Stimulated activated effector memory CD8-positive, alpha-beta T cell treated with anti-CD3 and anti-CD28 coated beads, Interleukin-12 subunit alpha, Interleukin-12 subunit beta, amount 100 ng/mL, for 72 hours (primary cell): ENCODE measurements at places on chromosomes 16 and 17.

- DNase-seq = no peak
These were observed 6.2 kb downstream of the SLC12A3 start for GRCh38 chr16:56871172-56871593.

GRCh38 chr16:57127037-57127763 lies 34.8 kb downstream of the CPNE2 start:
- DNase-seq = no peak

DNA sequence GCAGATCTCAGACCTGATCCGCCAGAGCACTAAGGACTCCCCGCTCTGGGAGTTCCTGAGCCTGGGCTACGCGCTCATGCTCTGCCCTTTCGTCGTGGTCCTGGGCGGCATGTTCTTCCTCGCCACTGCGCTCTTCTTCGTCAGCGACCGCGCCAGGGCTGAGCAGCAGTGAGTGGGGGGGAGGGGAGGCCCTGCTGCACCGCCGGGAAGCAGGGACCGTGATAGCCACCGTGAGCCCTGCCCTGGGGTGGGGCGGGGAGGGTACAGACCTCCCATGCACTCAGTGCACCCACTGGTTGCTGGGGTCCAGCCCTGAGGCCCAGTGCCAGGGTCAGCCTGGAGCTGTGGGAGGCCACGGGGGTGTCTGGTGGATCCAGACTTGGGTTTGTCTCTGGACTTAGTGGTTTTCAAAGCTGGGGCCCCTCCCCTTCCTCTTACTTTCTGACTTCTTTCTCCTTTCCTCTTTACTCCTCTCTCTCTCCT lies 18.9 kb downstream of the MYBBP1A start:
- DNase-seq = no peak

DNA sequence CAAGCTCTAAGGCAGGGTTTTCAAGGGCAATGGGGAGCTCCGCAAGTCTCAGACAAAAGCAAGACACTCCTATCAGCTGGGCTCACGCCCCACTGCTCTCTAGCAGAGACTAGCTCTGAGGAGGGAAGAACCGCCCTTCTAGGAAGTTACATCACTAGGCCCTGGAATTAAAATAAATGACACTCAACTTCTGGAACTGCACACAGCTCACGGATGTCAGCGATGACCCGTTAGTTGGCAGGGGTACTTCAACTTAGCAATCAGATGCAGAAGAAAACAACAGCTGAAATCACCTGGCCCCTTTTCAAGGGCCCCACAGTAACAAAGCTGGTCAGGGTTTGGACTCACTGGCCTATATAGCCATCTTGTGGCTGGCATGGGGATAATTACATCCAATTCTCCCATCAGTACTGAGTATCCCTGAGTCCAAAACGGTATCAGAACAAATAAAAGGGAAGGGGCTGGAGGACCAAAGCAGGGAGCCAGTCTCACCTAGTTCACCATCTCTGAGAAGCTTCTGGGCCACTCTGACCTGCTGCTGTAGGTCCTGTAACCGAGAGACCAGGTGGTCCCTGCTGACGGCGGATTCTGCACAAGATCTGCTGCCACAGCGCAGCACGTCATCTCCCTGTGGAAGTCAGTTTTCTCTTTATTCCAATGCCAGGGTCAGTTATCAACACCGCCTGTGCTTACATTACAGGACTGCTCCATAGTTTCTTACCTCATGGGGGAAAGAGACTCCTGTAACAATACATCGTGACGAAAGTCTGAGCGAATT lies 22.2 kb downstream of the SERPINF1 start:
- DNase-seq = no peak

GRCh38 chr16:21227866-21228265 lies 5.6 kb upstream of the ANKS4B start:
- DNase-seq = no peak

DNA sequence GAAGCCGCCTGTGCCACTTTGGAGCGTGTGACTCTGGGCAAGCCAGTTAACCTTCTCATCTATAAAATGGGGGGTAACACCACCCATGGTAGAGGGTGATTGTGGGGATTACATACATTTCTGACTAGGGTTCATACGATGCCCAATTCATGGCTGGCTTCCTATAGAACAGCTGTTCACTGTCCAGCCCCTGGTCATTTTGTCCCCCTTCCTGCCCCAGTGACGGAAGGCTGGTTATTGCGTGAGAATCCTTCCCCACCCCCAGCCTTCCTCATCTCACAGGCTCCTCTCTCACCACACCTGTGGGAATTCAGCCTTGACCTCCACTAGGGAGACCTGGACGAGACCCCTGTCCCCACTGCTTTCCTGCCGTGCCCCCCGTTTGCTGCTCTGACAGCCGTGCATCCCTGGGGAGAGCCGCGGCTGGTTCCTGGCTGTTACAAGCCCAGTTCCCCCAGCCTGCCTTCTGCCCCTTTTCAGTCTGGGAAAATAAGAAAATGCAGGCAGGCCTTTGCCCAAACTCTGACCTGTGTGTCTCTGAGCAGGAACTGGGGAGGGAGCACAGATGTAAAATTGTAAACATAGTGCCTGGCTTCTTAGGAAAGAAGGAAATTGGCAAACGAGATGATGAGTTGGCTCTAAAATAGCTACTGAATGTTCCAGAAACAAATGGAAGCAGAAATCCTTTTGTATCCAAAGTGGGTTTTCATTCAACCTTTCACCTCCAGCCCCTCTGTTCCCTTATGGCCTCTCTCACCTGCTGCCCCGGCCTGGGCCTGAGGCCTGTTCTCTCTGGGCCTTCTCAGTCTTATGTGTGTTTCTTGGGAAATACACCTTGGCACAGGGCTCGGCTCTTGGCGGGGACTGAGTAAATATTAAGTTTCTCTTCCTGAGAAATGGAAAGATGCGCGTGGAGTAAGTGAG lies 67.3 kb downstream of the OR1D5 start:
- DNase-seq = no peak

- no peak for DNase-seq
These were observed 23.8 kb downstream of the ADCY7 start for GRCh38 chr16:50289950-50290764.

DNA sequence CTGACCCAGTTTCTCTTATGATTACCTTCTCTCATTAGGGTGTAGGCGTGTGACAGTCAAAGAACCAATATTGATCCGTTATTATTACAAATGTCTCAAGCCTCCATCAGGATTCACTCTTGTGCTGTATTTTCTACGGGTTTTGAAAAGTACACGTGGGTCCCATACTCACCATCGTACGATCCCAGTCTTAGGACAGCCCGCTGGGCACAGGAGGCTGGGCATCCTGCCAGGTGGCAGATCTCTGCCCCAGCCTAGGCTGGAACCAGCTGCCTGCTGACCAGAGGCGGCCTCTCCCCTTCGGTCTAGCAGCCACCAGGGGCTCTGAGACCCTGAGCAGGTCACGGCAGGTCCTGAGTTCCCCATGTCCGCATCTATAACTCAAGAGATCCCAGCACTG lies 2.0 kb upstream of the METRNL start:
- no peak for DNase-seq

DNA sequence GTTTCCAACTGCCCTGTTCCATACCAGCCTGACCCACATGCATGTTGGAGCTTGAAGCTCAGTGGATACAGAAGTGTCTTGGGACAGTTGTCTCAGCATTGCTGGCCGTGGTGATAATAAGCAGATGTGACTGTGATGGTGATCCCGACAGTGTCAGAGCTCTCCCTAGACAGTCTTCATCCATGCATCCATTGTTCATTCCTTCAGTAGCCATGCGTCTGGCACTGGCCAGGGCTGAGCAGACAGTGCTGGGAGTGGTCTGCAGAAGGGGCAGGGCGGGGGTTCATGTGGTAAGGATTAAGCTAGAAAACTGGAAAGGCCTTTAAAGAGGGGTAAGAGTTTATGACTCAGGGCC lies 68.1 kb downstream of the GNAO1 start:
- DNase-seq = no peak

DNA sequence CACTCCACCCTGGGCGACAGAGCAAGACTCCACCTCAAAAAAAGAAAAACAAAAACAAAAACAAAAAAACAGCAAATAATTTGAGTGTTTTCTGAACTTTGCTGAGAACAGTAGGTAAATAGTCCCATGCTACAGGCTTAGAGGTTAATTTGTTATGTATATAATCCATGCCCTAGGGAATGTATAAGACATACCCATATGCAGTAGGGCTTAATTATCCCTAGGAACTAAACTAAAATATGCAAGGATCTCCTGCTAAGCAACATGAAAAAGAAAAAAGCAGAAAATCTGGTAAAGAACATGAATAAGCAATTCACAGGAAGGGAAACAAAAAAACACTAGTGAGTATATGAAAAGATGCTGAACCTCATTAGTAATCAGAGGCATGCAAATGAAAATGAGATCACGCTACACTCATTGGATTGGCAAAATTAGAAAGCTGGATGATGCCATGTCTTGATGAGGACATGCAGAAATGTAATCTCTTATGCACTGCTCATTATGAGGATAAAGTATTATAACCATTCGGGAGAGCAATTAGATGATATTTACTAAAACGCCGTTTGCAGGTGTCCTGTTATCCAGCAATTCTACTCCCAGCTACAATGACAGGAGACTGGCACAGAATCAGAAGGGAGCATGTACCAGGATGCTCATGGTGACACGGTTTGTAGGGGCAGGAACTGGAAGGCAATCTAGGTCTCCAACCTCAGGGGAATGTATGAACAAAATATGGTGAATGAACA lies 5.6 kb downstream of the KCTD13 start:
- no peak for DNase-seq

DNA sequence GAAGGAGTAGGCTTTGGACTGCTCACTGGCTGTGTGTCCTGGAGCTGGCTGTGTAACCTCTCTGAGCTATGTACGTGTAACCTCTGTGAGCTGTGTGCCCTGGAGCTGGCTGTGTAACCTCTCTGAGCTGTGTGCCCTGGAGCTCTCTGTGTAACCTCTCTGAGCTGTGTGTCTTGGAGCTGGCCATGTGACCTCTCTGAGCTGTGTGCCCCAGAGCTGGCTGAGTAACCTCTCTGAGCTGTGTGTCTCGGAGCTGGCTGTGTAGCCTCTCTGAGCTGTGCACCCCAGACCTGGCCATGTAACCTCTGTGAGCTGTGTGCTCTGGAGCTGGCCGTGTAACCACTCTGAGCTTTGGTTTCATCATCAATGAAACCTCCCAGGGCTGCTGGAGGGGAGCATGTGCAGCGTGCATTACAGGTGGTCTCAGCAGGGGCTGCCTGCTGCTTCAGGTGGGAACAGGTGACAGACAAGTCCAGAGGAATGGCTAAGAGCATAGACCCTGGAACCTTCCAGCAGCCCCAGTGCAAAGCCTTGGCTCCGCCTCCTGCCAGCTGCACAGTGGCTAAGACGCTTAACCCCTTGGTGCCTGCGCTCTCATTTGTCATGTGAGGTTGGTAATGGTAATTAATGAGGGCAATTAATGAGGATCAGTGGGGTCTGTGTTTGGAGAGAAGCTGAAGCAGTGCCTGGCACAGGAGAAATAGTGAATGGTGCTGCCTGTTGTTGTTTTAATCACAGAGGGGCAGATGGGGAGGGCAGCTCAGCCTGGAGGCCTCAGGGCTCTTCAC lies 86.7 kb downstream of the KATNIP start:
- no peak for DNase-seq

DNA sequence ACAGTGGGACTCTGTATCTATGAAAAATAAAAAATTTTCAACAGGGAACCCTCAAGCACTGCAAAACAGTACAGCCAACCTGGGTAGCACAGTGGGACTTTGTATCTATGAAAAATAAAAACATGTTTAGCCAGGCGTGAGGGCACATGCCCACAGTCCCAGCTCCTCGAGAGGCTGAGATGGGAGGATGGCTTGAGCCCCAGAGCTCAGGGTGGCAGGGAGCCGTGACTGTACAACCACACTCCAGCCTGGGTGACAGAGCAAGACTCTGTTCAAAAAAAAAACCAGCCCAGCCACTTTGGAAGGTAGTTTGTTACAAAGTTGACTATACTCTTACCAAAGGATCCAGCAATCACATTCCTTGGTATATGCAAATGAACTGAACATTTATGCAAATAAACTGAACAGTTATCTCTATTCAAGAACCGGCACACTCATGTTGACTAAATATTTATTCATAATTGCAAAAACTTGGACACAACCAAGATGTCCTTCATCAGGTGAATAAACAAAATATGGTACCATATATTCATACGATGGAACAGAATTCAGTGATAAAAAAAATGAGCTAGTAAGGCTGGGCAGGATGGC lies 5.2 kb downstream of the RPH3AL start:
- no peak for DNase-seq

GRCh38 chr17:74680213-74680612 lies 32.5 kb downstream of the CD300LF start:
- DNase-seq = no peak

GRCh38 chr17:78255029-78255656 lies 23.7 kb downstream of the TMEM235 start:
- DNase-seq = no peak

- DNase-seq = no peak
These were observed 116.4 kb upstream of the NLRP1 start for GRCh38 chr17:5700745-5701144.

- DNase-seq = no peak
These were observed 33.0 kb downstream of the COG7 start for GRCh38 chr16:23420011-23420410.

DNA sequence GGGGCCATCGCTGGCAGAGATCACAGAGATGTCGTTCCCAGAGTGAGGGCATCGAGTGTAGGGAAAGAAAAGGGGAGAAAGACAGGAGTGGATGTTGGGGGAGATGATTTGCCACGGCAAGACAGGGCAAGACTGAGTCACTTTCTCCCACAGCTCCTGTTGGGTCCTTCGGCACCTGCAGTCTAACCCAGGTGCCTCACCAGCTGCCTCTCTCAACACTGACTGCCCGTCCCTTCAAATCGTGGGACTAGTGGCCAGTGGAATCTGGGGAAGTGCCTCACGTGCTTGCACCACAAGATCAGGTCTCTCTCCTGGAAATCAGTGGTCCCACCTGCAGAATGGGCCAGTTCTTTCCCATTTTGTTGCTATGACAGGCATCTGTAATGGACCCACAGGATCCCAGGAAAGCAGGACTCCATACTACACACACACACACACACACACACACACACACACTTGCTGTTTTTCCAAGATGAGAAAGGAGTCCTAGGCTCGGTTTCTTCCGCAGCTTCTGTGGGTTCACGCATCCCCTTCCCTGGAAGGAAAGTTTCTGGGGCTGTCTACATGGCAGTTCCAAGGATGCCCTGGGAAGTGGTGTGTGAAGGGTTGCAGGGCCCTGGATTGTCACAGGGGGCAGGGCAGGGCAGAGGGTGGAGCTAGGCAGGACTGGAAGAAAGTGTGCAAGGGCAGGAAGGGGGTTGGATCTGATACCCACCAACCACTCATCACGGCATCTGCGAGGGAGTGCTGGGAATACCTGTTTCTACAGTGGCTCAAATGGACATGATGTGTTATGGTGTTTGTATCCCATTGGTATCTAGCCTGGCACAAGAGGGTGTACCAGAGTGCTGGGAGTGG lies 10.2 kb upstream of the CBX8 start:
- DNase-seq = no peak

GRCh38 chr17:73430165-73430680 lies 118.4 kb upstream of the CDC42EP4 start:
- DNase-seq = no peak

- DNase-seq = no peak
These were observed 9.9 kb upstream of the TBKBP1 start for GRCh38 chr17:47684025-47684424.

GRCh38 chr16:86231321-86231995 lies 278.9 kb upstream of the FOXF1 start:
- no peak for DNase-seq
